ENCODE measurements at places on chromosomes 3 and 15.

GRCh38 chr3:99818818-99819217, 1.2 kb downstream of the CMSS1 start:
- DNase-seq: no peak

- peak; percentile 98 for DNase-seq
These were observed at the start of gene WDR5B for GRCh38 chr3:122415762-122416654. Gene WDR5B, minus strand, starts transcription at chr3:122416062. Its CDS starts 534 bp downstream, at chr3:122415528.

- no peak for DNase-seq
These were observed 1.1 kb upstream of the MSL2 start for GRCh38 chr3:136197159-136197793.

GRCh38 chr3:37981348-37981664, 9.3 kb upstream of the VILL start:
- no peak for DNase-seq

DNA sequence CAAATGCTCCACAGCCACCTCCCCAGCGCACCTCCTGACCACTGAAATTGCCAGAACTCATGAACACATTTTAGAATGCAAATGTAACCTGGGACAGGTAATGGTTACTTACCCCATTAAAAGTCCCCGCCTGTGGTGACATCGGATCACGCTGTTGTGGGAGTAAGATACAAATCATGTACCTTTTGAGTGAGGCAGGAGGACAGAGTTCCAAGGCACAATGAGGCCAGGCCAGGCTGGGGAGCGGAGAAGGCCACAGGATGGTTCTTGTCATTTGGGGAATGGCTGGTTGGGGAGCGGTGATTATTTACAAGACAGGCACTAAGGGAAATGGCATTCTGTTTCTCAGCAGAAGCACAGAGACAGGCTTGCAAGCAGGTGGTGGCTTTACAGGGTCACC, 490.0 kb downstream of the EDEM1 start:
- DNase-seq: no peak

DNA sequence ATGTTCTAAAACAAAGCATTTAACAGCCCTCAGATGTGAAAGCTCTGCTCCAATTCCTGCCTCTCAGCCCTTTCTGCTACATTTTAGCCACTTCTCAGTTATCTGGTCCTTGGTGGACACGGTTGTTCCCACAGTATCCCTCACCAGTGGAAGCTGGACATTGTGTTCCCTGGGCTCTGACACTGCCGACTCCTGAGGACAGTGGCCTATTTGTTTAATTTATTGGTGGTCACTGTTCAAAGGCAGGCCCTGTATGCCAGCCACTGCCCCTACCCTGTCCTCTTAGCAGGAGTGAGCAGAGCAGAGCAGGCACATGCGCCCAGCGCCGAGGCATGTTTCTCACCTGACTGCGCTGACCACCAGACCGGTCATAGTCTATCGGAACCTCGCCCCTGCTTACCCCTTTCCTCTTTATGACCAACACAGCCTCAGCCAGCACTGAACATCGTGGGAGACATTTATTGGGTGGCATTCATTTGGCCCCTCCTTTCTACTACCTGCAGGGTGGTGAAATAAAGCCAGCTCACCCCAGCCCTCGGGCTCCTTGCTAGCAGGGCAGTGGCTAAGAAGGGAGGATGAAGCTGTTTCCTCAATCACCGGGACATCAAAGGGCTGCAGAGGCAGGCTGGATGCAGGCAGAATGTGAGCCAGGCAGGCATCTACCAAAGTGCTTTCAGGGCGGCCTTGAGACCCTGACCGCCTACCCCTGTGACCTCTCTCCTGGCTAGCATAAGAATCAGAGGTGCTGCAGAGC, 54.3 kb upstream of the HACD2 start:
- no peak for DNase-seq

DNA sequence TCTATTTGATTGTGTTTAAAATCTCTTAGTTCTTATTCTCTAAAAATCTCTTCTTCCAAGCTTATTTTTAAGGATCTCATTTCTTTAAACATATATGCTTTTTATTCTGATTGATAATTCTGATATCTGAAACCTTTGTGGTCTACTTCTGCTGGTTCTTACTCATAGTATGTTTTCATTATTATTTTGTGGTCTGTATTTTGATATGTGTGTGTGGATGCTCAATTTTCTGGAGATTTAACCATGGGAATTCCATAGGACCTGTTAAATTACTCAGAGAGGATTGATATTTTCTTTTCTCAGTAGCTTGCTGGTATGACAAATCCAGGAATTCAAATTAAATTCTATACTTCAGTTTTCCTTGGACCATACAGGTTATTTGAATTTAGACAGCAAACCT, 14.7 kb upstream of the HHLA2 start:
- no peak for DNase-seq

Measured in CD4-positive, alpha-beta T cell treated with Interleukin-1 beta for 1 hour (primary cell).